ENCODE measurements at places on chromosomes 5 and 9. TPM values are rescaled to one million over a fixed set of nuclear protein-coding genes. Genes with fewer than 3 reads are reported as not detected.

DNA sequence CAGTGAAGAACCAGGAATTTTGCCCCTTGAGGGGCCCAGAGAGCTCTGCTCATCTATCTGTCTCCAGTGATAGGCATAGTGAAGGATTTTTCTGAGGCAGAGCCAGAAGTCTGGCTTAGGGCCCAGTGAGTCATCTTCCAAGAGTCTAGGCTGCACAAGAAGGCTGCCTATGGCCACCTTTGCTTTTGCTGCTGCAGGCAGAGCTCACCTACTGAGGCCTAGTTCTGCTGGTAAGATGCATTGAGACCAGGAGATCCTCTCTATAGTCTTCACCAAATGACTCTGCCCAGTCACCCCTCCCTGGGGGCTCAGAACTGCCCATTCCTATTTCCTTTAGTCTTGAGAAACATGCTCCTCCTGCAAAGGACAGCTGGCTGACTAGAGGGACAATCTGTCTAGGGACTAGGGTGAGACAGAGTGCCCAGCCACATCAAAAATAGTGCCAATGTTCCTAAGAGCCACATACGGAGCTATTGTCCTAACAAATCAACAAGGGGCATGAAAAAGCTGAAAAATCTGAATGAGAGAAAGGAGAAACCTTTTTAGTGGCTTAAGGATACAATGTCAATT lies 40.3 kb upstream of the CDKN2AIPNL start:
- DNase-seq = peak; percentile 60

DNA sequence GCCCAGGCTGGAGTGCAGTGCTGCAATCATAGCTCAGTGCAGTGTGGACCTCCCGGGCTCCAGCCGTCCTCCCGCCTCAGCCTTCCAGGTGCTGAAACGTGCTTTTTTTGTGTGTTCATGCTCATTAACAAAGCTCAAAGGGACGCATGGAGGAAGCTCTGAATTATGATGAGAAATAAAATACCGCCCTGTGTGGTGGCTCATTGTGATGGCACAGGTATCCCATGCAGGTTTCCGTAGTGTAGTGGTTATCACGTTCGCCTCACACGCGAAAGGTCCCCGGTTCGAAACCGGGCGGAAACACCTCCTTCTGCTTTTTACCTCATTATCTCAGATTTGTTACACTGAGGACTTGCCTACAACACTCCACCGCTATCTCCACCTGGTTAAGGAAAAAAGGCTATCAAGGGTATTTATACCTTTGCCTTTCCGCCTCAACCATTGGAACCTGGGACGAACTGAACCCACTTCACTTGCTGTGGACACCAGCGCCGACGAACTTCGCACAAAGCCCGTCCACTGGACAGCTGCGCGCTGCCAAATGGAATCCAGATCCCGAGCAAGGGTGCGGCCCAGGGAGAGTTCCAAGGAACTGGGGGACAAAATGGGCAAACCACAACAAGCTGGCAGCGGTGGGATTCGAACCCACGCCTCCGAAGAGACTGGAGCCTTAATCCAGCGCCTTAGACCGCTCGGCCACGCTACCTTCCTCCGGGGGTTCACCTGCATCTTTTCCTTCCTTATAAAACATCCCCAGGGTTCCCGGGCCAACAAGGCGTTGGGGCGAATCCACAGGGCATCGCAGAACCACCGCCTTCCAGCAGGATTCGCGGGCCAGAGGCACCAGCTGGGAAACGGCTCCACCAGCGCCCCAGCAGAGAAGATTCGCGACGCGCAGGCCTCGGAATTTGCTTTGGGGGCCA lies 26.3 kb downstream of the OR2V2 start:
- peak; percentile 36 for DNase-seq

GRCh38 chr5:74153255-74153790 lies 487.2 kb downstream of the ENC1 start:
- no peak for DNase-seq

DNA sequence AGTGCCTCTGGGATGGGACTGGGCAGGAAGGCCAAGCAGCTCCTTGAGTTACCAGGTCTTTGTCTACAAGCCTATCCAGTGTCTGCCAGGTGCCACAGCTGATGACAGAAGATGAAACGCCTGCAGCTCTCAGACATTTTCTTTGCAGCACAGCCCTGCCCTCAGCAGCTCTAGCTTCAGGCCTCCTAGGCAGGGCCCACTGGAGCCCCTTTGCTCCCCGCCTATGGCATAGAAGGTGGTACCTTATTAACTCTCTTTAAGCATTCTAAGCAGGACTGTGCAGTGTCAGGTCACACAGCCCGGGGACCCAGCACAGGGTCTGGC lies 1.3 kb upstream of the SKP1 start:
- DNase-seq = no peak

GRCh38 chr9:78519786-78520185 lies 222.9 kb downstream of the PSAT1 start:
- DNase-seq = no peak

GRCh38 chr9:734831-735511 lies 106.5 kb upstream of the DMRT1 start:
- DNase-seq = no peak

DNA sequence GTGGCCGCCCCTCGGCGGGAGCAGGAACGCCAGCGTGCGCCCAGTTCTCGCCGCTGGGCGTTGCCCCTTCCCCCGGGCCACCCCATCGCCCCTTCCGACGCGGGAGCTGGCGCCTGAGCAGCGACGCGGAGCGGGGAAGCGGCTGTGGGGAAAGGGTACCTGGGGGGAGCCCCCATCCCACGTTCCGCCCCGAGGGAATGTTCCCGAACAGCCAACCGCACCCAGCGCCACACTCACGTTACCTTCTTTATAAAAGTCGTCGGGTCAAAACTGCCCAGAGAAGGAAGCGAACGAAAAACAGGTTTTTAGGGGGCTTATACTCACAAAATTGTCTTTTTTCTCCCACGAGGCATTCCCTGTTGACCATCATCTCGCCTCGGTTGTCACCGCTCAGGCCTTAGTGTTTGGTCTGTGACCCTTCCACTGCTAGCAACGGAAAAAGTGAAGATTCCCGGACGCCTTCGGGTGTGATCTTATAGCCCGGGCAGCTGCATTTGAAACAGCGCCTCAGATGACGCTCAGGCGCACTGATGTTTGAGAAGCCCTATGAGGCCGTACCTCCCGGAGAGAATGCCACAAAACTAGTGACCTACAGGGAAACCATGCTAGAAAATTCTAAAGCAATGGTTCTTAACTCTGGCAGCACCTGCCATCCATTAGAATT lies 475 bp upstream of the GOLM1 start:
- no peak for DNase-seq

- DNase-seq = no peak
These were observed 22.7 kb upstream of the COL5A1 start for GRCh38 chr9:134618833-134619447.

DNA sequence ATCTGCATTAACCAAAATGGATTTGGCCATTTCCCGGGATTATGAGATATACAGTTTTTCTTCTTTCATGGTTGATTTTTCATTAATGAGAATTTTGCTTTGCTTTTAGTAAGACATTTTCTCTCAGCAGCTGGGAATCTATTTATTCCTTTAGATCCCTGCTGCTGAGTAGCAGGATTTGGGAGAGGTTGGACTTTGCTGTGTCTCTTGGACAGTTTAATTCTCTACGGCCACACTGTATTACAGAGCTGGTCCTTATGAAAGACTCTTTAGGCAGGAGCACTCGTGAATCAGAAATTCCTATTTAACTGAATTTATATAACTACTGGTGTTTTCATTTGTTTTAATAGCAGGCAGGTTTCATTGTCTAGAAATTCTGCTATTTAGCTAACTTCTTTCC lies 1.6 kb downstream of the UNC13B start:
- no peak for DNase-seq

- no peak for DNase-seq
These were observed 402.7 kb downstream of the SPOCK1 start for GRCh38 chr5:137096149-137097103.

- no peak for DNase-seq
These were observed 147.8 kb downstream of the MAST4 start for GRCh38 chr5:66744040-66744439.

SLC6A18 gene
- not detected for total RNA-seq

ANKRD34B gene
- total RNA-seq = not detected

All from K562 (cell line).